ENCODE measurements at places on chromosomes 1 and 21.
A peak's percentile ranks its signal among the peaks of the same experiment; 100 is the strongest.

GRCh38 chr1:145695821-145696629 is 11.1 kb downstream of the PDZK1 start:
- DNase-seq, result no peak

- DNase-seq, result no peak
Measured at GRCh38 chr1:188462837-188463236, 1634.1 kb downstream of the PLA2G4A start.

DNA sequence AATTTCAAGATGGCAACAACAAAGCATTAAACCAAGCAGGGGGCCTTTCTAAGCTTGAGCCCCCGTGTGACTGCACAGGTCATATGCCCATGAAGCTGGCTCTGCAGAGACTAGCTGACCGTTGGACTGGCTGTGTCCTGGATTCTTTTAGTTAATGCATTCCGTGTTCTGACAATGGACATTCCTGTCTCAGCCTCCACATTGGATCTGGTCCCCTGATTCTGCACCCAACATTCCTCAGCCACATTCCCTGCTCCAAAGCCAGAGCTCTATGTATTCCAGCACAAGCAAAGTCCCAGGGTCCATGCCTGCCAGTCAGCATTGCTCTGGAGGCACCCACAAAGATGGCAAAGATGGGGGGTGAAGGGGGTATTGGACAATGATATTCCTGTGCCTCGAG is 5.1 kb upstream of the NAV1 start:
- no peak for DNase-seq

- no peak for DNase-seq
Measured at GRCh38 chr1:18854331-18855025, 5.0 kb downstream of the TAS1R2 start.

- peak; percentile 2 for DNase-seq
Measured at GRCh38 chr1:116411784-116412479, 38.9 kb downstream of the ATP1A1 start.
